Daoy (cell line): ENCODE measurements at places on chromosomes 12 and 14. TPM values are rescaled to one million over a fixed set of nuclear protein-coding genes. Genes with fewer than 3 reads are reported as not detected.

GALNT16 gene
- total RNA-seq = 1.2 and 1.7 TPM in 2 replicates

POTEG gene
- 0.34 and 0.45 TPM in 2 replicates for total RNA-seq

SIX4 gene
- total RNA-seq = 13.9 and 20.6 TPM in 2 replicates

SLC16A7 gene
- total RNA-seq = 0.18 and 0.57 TPM in 2 replicates

GRCh38 chr14:104852280-104852663, 12.8 kb upstream of the CEP170B start:
- no peak for DNase-seq

DNA sequence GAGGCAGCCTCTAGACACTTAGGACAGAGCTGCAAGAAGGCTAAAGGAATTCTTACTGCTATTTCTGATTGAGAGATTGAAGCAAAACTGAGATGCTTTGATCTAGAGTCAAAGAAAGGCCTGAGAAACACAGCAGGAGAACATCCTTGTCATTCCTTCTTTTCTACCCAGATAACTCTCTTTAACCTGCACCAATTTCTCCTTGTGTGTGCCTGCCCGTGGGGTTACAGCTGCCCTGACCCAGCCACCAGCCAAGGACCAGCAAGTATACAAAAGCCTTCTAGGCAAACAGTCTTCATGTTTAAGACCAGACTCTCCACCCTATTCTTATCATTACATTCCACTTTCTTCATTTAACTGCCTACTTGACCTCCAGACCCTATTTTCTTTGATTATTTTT, 81.7 kb upstream of the PRB2 start:
- DNase-seq = no peak

- DNase-seq = no peak
These were observed 904 bp upstream of the MAP4K5 start for GRCh38 chr14:50533241-50533705.

GRCh38 chr14:100130521-100130920, 28.9 kb downstream of the DEGS2 start:
- DNase-seq = no peak

DNA sequence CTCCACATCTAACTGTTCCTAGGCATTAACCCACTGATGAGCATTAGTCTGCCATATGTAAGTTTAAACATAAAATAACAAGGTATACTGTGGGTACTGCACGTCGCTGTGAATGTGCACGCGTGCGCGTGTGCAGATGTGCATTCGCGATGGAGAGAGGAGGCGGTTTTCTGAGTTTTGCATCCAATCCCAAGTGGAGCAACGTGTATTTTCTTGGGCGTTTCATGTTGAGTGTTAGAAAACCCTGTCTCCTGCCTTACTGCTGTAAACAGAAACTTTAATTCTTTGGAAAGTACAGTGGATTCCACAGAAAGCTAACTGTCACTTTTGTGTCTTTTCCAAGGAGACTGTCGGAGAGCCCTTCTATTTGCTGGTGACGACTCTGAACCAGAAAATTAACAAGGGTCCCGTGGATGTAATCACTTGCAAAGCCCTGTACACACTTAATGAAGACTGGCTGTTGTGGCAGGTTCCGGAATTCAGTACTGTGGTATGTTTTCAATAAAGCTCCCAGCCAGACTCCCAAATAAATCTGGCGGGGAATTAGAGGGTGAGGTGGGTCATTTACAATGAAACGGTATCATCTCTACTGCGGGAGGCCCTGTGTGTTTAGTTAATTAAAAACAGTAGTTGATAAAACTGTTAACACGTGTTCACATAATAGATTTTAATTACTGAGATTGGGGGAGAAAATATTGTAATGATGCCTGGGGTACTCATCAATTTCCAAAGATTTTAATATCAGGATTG, 116.5 kb downstream of the PLXNC1 start:
- DNase-seq = no peak

- DNase-seq = no peak
These were observed 55.3 kb downstream of the RBM19 start for GRCh38 chr12:113910751-113911272.

- no peak for DNase-seq
These were observed 115.9 kb downstream of the FGD4 start for GRCh38 chr12:32515137-32515873.

GRCh38 chr14:70713511-70713916, 71.8 kb downstream of the TTC9 start:
- DNase-seq = no peak

- DNase-seq = no peak
These were observed 49.7 kb upstream of the OVCH1 start for GRCh38 chr12:29547151-29547632.

GRCh38 chr14:100594625-100594951, 7.4 kb upstream of the BEGAIN start:
- DNase-seq = no peak

- DNase-seq = no peak
These were observed 67.8 kb downstream of the VWF start for GRCh38 chr12:6056406-6057240.
